ENCODE measurements at places on chromosomes 7 and 10.

DNA sequence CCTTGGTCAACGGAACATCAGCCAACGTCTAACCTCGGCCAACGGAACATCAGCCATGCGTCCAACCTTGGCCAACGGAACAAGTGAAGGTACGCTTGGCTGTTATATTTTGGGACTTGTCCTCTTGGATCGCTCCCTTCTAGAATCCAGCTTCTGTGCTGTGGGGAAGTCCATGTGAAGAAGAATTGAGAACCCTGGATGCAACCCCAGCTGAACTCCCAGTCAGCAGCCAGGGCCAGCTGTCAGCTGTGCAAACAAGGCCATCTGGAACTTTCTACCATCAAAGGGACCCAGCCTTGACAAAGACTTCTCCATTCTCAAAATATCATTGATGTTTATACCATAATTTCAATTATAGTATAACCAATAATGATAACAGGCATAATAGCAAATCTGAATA, 43.3 kb upstream of the ITGA8 start:
- no peak for DNase-seq

- DNase-seq, result no peak
Observed at GRCh38 chr7:991729-992656, 9.0 kb downstream of the CYP2W1 start.

DNA sequence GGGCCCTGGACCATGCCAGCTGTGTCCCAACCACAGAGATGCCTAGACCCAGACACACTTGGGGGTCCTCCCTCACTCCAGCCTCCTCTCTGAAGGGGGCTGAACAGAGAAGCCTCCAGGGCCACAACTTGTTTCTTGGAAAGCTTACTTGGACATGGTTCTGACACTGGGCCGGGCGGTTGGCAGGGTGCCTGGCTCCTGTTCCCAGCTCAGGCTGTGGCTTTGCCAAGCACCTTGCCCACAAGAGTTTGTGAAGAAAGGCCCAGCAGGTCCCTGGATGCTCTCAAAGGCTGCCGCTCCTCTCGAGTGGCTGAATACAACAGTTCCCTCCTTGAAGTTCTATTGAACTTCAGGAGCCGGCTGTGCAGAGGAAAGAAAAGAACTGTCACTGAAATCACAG, 181.6 kb downstream of the PTPN20 start:
- peak; percentile 23 for DNase-seq

DNA sequence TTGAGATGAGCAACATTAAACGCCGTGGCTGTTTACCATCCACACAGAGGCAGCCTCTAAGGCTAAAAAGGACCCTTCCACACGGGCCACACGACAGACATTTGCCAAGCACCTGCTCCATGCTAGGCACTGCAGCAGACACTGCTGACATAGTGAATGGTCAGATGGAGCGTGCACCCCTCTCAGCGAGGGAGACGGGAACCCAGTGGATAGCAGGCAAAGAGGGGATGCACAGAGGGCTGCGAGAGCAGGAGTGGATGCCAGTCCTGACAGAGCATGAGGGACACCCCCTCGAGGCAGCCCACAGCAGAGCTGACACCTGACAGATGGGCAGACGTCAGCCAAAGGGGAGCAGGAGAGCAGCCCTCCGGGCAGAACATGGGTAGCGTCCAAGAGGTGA, 5.6 kb upstream of the STK32C start:
- DNase-seq, result no peak

GRCh38 chr7:159036916-159037605, 107.6 kb downstream of the VIPR2 start:
- peak; percentile 54 for DNase-seq

DNA sequence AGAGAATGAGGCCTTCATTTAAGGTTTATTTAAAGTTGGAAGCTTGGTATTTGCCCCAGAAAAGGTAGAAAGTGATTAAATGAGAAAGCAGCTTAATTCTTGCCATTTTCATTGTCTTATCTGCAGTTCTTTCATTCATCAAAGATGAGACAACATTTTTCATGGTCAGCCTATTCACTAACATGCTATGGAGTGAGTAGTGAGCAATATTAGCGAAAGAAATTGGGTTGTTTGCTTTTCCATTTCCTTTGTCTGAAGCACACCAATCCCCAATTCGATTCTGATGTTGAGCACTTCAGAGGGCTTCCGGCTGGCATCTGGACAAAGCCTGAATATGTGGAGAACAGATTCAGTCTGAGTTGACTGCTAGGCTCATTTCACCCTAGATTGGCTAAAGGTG, 317.2 kb downstream of the BBS9 start:
- no peak for DNase-seq

GRCh38 chr7:132455378-132455777, 120.9 kb downstream of the PLXNA4 start:
- DNase-seq, result no peak

DNA sequence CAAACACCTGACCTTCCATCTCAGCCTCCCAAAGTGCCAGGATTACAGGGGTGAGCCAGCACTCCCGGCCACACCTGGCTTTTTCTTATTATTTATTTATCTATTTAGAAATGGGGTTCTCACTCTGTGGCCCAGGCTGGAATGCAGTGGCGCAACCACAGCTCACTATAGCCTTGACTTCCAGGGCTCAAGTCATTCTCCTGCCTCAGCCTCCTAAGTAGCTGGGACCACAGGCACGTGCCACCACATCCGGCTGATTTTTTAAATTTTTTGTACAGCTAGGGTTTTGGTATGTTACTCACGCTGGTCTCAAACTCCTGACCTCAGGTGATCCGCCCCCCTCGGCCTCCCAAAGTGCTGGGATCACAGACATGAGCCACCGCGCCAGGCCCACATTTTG, 56.9 kb upstream of the MYL10 start:
- DNase-seq, result no peak

DNA sequence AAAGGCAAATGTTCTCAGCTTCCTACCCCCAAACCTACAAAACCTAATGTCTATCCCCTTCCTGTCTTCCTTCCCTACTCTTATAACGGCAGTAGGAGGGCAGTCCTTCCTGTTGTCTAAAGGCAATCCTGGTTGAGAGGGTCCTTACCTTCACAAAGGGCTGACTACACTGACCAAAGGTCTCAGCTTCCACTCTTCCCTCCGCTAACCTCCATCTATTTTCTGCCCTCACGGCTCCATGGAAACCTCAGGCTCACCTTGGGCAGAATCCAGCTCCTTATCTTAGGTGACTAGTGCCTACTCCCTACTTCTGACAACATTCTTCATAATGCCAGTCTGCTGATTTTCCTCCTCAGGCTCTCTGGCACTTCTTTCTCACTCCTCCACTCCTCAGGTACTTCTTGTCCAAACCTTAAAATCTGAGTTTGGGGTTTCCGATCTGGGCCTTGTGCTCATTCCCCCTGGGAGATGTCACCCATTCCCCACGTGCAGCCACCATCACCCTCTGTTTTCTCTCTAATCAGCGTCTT, 542 bp downstream of the FBXL13 start:
- no peak for DNase-seq

DNA sequence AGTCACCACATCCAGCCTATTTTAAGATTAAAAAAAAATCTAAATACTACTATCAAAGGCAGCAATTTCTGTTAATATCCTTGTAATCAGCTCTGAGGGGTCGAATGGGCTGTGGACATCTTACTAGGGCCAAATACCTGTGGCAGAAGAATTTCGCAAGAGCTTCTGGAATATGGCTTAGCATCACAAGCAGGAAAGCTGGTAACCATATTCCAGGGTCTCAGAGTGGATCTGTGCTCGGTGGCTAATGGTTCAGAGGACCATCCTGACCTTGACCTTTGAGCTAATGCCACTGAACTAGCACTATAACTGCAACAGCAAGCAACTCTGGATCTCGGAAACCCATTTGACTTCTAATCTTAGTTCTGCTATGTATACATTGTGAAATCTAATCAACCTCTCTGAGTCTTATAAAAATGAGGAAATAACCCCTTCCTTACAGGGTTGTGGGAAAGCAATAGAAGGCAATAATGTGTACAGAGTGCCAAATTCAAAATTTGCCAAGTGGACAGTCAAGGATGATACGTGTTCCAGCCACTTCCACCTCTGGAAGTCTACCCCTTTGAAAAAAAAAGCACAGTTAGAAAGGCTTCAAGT, 65.5 kb downstream of the CYP26A1 start:
- no peak for DNase-seq

DNA sequence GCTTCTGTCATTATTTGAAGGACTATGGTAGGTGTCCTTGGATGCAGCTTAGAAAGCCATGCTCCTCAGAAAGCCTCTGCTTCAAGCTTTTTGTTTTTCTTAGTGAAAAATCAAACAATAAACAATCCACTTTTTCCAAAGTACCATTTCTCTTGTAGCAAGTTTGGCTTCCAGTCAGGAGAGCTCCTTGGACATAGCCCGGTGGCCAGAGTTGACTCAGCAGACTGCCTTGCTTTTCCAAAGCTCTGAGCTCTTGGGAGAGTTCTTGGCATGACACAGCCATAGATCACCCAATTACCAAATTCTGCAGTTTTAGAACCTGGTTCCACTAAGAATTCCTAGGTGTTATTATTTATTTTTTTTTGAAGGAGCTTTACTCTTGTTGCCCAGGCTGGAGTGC, 189.4 kb upstream of the MTPN start:
- DNase-seq, result no peak

DNA sequence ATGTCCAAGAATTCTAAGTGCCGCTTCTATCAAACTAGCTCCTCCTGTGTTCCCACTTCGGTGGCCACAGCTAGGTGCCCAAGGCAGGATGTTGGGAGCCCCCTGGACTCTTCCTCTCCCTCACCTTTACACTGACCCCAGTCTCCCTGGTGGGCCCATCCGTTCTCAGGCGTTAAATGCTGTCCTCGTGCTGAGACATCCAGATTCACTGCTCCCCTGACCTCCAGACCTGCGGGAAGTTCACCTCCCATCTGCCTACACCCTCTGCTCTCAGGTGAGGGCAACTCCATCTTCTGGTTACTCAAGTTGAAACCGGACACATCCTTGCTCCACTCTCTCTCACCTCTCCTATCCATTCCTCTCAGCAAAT, 114.3 kb downstream of the ARHGAP22 start:
- DNase-seq, result no peak

- DNase-seq, result no peak
Observed at GRCh38 chr10:2122431-2123124, 385.3 kb upstream of the ADARB2 start.

- no peak for DNase-seq
Observed at GRCh38 chr7:139570626-139571025, 47.1 kb downstream of the CLEC2L start.

DNA sequence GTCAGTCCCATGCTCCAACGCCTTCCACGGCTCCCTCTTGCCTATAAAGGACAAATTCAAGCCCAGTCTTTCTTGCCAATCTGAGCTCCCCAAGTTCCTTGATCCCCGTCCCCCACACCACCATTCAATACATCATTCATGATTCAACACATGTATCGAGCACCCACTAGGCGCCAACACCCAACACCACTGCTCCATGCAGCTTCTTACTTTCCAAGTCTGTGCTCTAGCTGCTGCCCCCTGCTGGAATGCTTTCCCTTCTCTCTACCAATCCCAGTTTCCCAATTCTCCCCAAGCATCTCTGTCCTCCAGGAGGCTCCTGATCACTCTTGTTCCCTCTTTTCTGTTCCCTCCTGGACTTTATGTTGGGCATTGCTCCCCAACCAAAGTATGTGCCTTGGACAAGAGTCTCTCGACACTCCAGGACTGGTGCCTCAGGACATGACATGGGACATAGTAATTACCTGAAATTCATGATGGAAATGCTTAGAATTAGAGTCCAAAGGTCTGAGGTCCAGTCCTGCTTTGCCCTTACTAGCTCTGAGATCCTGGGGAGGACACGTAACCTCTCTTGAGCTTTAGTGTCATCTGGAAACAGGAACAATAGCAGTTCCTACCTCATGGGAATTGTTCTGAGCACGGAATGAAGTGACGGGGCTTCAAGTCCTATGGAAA, 172.7 kb downstream of the NEURL1 start:
- DNase-seq, result peak; percentile 79

DNA sequence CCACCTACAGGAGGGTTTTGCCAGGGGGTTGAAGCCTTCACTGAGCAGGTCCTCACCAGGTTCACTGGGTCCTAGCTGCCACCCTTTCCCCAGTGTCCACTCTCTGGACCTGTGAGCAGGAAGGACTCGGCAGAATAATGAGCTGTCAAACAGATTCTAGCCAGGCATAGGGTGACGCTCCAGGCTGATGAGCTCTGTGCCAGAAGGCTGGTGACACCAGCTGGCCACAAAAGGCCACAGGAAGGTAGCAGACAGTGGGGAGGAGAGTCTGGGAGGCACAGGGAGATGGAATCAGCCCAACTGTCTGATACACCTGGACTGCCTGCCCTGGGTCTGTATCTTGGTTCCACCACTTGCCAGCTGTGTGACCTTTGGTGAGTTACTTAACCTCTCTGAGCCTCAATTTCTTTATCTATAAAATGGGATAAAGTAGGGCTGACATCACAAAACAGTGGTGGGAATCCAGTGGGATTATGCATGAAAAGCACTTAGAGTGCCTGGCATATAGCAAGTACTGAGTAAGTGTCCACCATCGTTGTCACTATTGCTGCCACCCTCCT, 26.7 kb upstream of the NDST2 start:
- no peak for DNase-seq

- DNase-seq, result no peak
Observed at GRCh38 chr10:126687121-126687606, 16.7 kb upstream of the C10orf90 start.

DNA sequence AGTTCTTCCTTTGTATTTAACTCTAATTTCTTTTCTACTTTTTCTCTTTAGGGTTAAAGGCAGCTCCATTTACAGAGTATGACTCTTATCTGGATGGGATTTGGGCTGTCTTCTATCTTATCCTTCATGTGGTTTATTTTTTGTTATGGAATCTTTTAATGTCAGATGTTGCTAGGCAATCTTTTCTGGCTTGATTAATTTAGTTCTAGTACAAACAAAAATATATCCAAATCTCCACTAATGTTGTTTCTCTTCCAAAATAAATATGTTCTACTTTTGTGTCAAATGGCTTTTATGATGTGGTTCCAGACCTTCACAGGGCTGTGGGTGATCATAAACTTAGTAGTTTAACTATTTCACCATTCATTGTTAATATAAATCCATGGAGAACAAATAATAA, 246.9 kb downstream of the AHR start:
- DNase-seq, result no peak

- no peak for DNase-seq
Observed at GRCh38 chr7:100588438-100588837, 2.3 kb downstream of the FBXO24 start.

GRCh38 chr10:1084011-1084950, 28.1 kb downstream of the WDR37 start:
- no peak for DNase-seq

GRCh38 chr10:63266391-63267316, 133.5 kb downstream of the NRBF2 start:
- no peak for DNase-seq

GRCh38 chr7:93690021-93690420, 115.5 kb upstream of the CALCR start:
- no peak for DNase-seq

DNA sequence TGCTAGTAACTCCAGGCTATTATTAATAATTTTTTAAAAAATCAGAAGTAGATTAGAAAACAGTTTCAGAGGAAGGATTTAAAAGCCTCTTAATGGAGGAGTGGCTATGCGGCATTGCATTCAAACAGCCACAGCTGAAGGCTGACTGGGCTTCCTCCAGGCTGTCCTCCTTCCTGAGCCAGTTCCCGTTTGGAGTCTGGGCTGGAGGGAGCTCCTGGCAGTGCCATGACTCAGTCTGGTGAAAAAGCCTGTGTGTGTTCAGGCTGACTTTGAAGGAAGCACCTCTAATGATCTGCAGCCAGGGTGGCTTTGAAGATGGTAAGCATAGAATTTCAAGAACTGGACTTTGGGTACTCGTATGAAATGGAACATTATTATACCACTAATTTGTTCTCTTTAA, 134.6 kb downstream of the DPP6 start:
- no peak for DNase-seq

- peak; percentile 10 for DNase-seq
Observed at GRCh38 chr7:16028103-16028502, 341.6 kb upstream of the MEOX2 start.

GRCh38 chr10:21525367-21526187, at the start of gene SKIDA1:
TSS of gene SKIDA1 (minus strand) at chr10:21525682. CDS start at chr10:21517822, 7,860 bp downstream.
- no peak for DNase-seq

Data from iPS-NIHi11 (cell line).